Keratinocyte (primary cell): ENCODE measurements at places on chromosomes 6 and 20. TPM values are rescaled to one million over a fixed set of nuclear protein-coding genes. Genes with fewer than 3 reads are reported as not detected.

Gene PRSS35
- 0.04 to 0.05 TPM in 2 of 3 replicates, not detected in the other for polyA plus RNA-seq

Gene CAGE1
- polyA plus RNA-seq = 0.03 to 0.04 TPM (median 0.03 TPM) in 3 replicates

Gene HEY2
- polyA plus RNA-seq = not detected in 3 replicates

Gene CSNK2A1
- polyA plus RNA-seq = 79.7 to 122 TPM (median 115 TPM) in 3 replicates

Gene ECI2
- polyA plus RNA-seq = 22.5 to 54.9 TPM (median 41.6 TPM) in 3 replicates
